Cortex of kidney (tissue), 1 donor: ENCODE measurements at places on chromosomes 11 and 22.

- no peak for DNase-seq
Observed at GRCh38 chr11:13958641-13959400, 3.7 kb upstream of the SPON1 start.

GRCh38 chr11:15104166-15104565 is 10.6 kb upstream of the INSC start:
- DNase-seq = no peak

- DNase-seq = no peak
Observed at GRCh38 chr22:41524809-41525449, 19.3 kb downstream of the POLR3H start.

DNA sequence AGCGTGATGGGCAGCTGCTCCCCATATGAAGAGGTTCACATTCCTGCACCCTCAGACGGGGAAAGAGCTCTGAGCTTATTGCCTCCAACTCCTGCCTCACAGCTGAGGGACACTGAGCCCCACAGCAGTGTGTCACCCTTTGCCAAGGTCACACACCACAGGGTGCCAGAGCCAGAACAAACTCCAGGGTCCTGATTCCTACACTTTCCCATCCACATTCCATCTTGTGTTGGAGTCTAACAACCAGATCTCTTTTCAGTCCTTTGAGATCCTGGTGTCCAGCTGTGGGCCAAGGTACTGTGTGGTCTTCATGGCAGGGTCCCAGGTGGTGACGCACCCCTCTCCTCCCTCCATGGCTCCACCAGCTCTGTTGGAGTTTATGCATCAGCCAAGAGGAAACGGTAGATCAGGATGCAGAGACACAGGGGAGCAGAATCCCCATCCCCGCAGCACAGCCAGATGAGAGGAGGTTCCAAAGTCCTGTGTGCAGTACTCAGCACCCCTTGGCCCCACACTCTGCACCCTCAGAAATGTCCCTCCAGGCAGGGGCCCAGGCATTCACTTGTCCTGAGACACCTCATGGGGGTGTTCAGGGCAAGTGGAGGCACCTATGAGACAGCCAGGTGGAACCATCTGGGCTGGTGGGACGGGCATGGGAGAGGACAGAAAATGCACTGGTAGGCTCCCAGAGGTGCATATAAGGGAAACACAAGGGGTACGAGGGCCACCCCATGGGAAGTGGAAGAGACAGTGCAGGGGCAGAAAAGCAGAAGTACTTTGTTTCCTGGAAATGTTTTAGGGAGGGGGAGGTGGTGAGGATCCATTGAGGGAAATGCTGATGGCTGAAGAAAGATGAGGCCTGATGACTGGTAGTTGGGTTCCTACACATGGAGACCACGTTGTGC is 32.6 kb upstream of the GNAZ start:
- no peak for DNase-seq

DNA sequence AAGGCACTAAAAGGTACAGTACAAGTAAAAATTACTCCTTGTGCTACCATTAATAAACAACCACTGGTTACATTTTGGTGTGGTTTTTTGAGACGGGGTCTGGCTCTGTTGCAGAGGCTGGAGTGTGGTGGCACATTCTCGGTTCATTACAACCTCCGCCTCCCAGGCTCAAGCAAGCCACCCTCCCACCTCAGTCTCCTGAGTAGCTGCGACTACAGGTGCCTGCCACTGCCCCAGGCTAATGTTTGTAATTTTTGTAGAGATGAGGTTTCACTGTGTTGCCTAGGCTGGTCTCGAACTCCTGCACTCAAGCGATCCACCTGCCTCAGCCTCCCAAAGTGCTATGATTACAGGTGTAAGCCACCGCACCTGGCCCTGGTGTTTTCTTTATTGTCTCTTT is 20.8 kb downstream of the TAF1D start:
- DNase-seq = no peak

DNA sequence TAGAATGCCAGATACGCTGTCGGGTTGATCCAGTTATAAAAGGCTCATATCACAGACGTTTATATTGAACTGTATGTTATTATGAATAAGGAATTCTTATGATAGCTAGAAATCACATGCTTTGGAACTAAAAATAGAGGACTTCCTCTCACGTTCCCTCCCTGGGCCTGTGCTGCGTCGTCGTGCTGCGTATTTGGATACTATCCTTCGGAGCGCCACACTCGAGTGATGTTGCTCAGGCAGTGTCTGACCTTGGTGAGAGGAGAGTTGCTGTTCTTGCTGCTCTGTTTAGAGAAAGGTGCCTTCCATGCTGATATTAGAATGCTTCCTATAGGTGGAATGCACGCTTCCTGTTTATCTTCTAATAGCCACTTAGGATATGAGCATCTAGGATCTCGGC is 20.2 kb upstream of the ST14 start:
- DNase-seq = no peak

DNA sequence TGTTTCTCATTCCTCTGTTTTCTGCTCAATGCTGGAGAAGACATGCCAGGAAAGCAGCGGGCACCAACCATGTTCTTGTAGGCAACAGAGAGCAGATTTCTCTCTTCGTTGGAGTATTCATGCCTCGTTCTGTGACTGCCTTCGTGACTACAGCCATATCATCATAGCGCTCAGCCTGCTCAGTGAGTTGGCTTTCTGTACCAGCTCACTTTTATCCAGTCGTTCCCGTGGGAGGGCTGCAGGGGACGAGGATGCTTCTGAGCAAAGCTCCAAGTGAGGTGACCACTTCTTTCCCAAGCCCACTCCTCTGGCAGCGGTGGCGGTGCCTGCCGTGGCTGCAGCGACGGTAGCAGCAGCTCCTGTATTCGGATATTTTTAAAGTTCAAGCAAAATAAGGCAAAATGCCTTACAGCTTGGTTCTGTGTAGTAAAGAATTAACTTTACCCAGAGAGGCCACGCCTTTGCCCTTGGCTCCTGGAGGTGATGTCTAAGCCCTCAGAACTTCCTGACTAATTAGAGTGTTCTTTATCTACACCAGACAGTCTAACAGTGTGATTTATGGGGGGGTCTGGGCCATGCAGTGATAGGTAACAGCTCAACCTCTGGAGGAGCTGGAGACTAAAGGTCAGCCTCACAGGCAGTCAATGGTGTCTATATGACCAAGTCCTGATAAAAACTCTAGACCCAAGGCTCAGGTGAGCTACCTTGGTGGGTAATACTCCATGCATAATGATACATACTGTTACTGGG is 35.3 kb downstream of the LDHAL6A start:
- no peak for DNase-seq

DNA sequence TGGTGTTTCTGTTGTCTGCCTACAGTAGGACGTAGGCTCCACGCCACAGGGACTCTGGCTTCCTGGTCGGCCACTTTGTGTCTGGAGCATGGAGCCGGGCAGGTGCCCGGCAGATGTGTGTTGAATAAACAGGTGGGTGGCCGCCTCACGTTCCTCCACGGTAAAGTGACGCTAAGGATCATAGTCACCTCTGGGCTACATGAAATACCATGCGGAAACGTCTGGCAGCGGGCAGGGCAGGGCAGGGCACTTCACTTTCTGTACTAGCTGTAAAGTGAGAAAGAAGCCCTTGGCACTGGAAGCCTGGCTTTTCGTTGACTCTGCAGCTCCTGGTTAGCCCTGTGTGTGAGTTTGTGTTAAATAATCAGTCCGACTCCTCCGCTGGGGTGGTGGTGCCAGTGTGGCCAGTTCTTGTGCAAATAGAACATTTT is 52.4 kb downstream of the MCM5 start:
- no peak for DNase-seq

- no peak for DNase-seq
Observed at GRCh38 chr11:2325123-2325522, 23.3 kb downstream of the TSPAN32 start.

DNA sequence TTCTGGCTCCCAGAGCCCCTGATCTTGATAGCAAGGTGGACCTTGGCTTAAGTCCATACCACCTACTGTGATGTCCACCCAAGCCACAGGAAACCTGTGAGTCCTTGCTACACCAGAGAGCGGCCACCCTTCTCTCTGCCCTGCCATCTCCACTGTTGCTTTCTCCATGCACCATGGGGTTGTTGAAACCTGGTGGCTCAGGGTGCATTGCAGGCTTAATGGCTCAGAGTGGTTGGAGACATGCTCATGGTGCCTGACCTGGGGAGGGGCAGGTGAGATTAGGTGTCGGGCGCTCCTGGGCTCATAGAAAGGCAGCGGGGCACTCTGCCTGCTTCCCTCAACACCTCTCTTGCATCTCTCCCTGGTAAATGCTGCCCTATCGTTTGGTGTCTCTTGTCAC is 25.0 kb upstream of the CACNG2 start:
- DNase-seq = no peak

GRCh38 chr11:70202920-70203750 is at the start of gene FADD:
Gene FADD (plus strand): TSS chr11:70203296. CDS start chr11:70203460, 164 bp downstream.
- no peak for DNase-seq

DNA sequence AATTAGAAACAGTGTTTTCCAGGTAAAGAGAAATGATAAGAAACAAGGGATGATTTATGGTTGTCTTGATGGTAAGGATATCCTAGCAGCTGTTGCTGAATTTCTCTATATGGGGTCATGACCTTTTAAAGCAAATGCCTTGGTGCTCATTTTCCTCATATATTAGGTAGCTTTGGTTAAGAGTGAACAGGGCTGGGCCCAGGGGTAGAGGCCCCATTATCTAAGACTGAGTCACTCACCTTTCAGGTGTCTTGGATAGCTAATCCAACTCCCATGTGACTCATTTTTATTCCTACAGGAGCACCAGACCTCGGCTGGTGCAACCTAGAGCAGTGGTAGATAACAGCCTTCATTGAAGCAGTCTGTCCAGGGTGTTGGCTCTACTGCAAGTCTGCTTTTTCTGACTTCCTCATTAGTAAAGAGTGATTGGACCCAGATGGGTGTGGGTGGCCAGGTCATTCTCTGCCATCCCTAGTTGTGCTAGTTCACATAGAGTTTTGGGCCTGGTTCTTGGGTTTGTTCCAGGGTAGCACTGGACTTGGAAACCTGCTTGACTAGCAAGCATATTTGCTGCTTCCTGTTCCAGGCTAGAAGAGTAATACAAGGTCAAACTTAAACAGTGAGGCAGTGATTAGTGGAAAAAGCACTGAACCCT is 37.4 kb downstream of the CTNND1 start:
- DNase-seq = no peak

DNA sequence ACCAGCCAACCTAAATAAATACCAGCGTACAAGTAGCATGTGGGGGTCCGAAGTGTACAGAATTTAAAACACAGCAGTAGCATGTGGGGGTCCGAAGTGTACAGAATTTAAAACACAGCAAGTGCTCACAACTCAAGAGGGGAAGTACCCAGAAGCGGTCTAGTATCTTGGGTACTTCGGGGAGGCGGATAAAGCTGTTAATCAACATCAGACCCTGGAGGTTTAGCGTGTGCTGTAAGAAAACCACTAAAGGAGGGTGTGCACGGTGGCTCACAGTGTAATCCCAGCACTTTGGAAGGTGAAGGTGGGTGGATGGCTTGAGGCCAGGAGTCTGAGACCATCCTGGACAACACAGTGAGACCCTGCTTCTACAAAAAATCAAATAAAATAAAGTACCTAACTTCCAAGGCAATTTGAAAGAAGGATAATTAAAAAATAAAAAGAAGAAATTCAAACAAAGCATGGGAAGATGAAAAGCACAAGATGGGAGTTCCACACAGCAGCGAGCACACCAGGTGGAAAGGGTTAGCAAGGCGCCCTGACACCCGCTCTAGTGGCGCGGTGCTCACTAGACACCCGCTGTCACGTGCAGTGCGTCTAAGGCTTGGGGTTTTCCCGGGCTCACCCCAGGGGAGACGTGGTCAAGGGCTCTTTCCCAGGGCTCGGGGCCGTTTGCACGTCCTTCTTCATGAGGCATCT is 35.0 kb upstream of the MOB2 start:
- DNase-seq = no peak

DNA sequence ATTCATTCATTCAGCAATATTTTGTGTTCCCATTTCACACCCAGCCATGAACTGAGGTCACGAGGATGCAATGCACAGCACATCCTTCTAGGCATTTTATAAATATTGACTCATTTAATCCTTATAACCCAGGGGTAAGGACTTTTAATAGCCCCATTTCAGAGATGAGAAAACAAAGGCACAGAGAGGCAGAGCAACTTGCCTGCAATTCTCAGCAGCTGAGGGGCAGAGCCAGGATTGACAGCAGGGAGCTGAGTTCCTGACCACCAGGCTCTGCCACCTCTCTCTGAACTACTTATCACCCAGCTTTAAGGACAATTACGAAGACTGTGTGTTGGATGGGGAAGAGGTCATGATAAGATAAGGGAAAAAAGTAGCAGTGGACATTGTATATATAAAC is 12.8 kb upstream of the FGF3 start:
- DNase-seq = no peak

DNA sequence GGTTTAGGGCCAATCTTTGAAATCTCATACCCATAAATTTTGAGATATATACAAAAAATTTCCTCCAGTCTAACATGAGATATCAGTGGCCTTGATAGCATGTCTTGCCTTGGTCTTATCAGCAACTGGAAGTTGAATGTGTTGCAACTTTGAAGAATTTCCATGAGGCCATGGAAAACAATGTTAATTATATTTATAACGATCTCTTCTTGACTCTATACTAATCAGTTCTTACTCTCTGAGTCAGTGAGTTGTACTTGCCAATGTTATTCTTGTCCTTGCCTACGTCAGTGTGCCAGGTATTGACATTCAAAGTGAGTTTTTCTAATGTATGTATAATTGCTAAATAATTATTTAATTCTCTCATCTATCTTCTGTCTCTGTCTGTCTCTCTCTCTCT is 535.1 kb downstream of the KCNA4 start:
- DNase-seq = no peak

DNA sequence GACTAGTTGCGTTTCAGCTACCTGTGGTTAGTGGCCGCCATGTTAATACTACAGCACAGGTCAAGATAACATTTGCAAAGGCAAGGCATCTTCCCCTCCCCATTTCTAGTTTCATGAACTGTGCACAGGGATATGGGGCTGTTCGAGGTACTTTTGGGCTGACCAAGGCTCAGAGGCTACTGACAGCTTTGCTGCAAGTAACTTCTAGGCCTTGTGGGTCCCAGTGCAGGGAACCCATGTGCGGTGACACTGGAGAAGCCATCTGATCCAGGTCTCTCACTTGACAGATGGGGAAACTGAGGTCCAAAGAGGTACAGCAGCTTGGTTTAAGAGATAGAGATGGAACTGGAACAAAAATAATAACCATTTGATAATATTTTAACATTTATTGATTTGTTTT is 13.6 kb downstream of the TIMP3 start:
- DNase-seq = no peak

DNA sequence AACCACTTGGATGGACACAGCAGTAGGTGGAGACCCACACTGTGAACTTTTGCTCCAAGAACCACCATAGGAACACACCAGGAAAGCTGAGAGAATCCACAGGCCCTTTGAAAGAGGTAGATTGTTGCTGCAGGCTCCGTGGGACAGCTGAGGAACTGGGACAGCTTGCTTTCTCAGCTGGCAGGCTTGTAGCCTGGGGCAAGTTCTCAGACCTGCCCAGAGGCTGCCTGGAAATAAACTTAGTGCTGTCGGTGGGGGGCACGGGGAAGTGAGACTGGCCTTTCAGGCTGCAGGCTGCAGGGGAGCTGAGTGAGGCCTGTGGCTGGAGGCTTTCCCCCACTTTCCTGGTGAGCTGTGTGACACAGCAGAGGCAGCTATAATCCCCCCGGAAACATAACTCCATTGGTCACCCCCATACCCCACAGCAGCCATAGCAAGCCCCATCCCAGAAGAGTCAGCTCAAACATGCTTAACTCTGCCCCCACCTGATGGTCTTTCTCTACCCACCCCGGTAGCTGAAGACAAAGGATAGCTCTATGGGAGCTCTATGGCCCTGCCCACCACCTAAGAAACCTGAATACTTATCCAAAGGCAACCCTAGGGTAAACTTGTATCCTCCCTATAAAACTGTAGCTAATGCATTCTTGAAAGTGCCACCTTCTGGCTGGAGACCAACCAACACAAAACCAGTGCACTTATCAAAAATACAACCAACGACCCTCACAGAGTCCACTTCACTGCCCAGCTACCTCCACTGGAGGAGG is 21.4 kb upstream of the ACRV1 start:
- no peak for DNase-seq
